ENCODE measurements at places on chromosomes 1 and 21. TPM values are rescaled to one million over a fixed set of nuclear protein-coding genes. Genes with fewer than 3 reads are reported as not detected.

GRCh38 chr1:59759156-59759925 is 55.4 kb upstream of the HOOK1 start:
- DNase-seq, result peak; percentile 83
- H3K27ac ChIP-seq, result no peak overlapping the region
- peaks cover 8% of the 10 kb centered on the region for H3K4me1 ChIP-seq
- no peaks in the 10 kb centered on the region for H3K27me3 ChIP-seq
- H3K4me3 ChIP-seq, result peak overlapping the region; percentile 16
- no peaks in the 10 kb centered on the region for H3K36me3 ChIP-seq

GRCh38 chr1:230172016-230172537 is 105.0 kb downstream of the GALNT2 start:
- H3K4me1 ChIP-seq, result peaks cover 52% of the 10 kb centered on the region
- H3K27me3 ChIP-seq, result no peaks in the 10 kb centered on the region
- H3K36me3 ChIP-seq, result no peaks in the 10 kb centered on the region

DNA sequence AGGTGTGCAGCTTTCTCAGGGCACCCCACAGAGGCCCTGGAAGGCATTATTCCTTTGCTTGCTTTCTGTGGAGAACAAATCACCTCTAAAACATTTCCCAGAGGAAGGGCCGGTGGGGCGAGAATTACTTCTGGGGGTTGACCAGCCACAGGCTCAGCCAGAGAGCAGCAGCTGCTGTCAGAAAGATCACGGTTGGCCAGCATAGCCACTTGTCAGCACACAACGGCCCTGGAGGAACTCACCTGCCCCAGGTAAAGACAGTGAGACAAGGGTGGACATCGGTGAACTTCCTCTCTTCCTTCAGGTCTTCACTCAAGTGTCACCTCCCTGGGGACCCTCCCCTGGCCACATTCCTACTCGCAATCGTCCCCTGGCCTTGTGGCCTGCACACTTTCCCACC is 69.5 kb upstream of the CLDN14 start:
- DNase-seq, result no peak
- no peaks in the 10 kb centered on the region for H3K36me3 ChIP-seq
- no peak overlapping the region for H3K27ac ChIP-seq
- no peak overlapping the region for H3K4me3 ChIP-seq
- peaks cover 28% of the 10 kb centered on the region for H3K27me3 ChIP-seq

GRCh38 chr1:218525451-218526197 is 180.5 kb downstream of the TGFB2 start:
- H3K4me1 ChIP-seq, result peaks cover 42% of the 10 kb centered on the region
- no peaks in the 10 kb centered on the region for H3K36me3 ChIP-seq
- DNase-seq, result no peak
- peak overlapping the region; percentile 19 for H3K27ac ChIP-seq
- no peaks in the 10 kb centered on the region for H3K27me3 ChIP-seq

GRCh38 chr1:59640851-59641250 is 173.9 kb upstream of the HOOK1 start:
- no peaks in the 10 kb centered on the region for H3K36me3 ChIP-seq
- H3K4me3 ChIP-seq, result no peak overlapping the region
- H3K27ac ChIP-seq, result no peak overlapping the region
- DNase-seq, result no peak

- H3K4me1 ChIP-seq, result no peaks in the 10 kb centered on the region
- H3K36me3 ChIP-seq, result no peaks in the 10 kb centered on the region
- H3K4me3 ChIP-seq, result no peak overlapping the region
- H3K27me3 ChIP-seq, result no peaks in the 10 kb centered on the region
Observed at GRCh38 chr1:67956116-67956515, 94.3 kb downstream of the DIRAS3 start.

- H3K4me1 ChIP-seq, result no peaks in the 10 kb centered on the region
- no peak overlapping the region for H3K4me3 ChIP-seq
- H3K36me3 ChIP-seq, result no peaks in the 10 kb centered on the region
- no peak for DNase-seq
Observed at GRCh38 chr1:76267631-76268030, 193.1 kb downstream of the ST6GALNAC3 start.

- no peak for DNase-seq
- no peaks in the 10 kb centered on the region for H3K27me3 ChIP-seq
- H3K36me3 ChIP-seq, result no peaks in the 10 kb centered on the region
- H3K27ac ChIP-seq, result no peak overlapping the region
- no peaks in the 10 kb centered on the region for H3K4me1 ChIP-seq
- no peak overlapping the region for H3K4me3 ChIP-seq
Observed at GRCh38 chr1:28163496-28164161, 12.9 kb downstream of the PTAFR start.

GRCh38 chr1:10738061-10739058 is 58.1 kb downstream of the CASZ1 start:
- H3K36me3 ChIP-seq, result no peaks in the 10 kb centered on the region
- DNase-seq, result no peak
- no peaks in the 10 kb centered on the region for H3K4me1 ChIP-seq

- no peaks in the 10 kb centered on the region for H3K36me3 ChIP-seq
- DNase-seq, result no peak
- H3K4me3 ChIP-seq, result no peak overlapping the region
- H3K27me3 ChIP-seq, result peaks cover 11% of the 10 kb centered on the region
- no peak overlapping the region for H3K27ac ChIP-seq
- no peaks in the 10 kb centered on the region for H3K4me1 ChIP-seq
Observed at GRCh38 chr1:62904856-62905225, 120.9 kb downstream of the ATG4C start.

DNA sequence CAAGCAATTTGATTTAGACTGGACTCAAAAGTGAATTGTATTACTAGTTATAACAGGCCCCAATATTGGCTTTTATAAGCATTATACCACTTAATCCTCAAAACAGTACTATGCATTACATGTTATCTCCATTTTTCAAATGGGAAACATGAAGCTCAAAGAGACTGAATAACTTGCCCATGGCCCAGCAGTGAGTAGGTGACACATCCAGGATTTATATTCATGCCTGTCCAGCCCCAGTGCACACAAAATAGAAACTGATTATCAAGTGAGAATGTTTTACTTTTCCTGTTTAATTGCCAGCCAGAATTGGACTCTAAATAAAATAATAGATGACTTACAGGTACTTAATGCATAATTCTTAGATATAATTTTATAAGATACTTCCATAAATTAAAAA is 82.9 kb downstream of the NIBAN1 start:
- H3K4me3 ChIP-seq, result no peak overlapping the region
- H3K4me1 ChIP-seq, result peaks cover 19% of the 10 kb centered on the region
- no peaks in the 10 kb centered on the region for H3K36me3 ChIP-seq
- DNase-seq, result no peak
- no peaks in the 10 kb centered on the region for H3K27me3 ChIP-seq
- H3K27ac ChIP-seq, result no peak overlapping the region

GRCh38 chr1:117696561-117696960 is 90.7 kb downstream of the TENT5C start:
- H3K27me3 ChIP-seq, result peaks cover 58% of the 10 kb centered on the region
- H3K27ac ChIP-seq, result no peak overlapping the region

DNA sequence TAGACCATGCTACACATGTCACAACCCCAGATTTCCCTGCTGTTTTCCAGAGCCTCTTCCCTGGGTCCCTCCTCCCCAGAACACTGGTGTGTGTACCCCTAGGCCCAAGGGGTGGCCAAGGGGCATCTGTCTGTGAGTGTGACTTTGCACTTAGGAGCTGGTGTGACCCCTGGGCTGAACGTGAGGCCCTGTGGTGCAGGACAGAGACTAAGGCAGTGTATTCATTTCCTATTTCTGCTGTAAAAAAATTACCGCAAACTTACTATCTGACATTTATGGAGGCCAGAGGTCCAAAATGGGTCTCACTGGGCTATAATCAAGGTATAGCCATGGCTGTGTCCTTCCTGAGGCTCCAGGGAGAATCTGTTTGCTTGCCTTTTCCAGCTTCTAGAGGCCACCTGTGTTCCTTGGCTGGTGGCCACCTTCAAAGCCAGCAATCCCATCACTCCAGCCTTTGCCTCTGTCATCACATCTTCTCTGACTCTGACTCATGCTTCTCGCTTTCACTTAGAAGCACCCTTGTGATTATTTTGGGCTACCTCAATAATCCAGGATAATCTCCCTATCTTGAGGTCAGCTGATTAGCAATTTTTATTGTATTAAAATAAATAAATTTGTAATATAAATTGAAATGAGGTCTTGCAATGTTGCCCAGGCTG is 24.0 kb upstream of the ELOA start:
- H3K27ac ChIP-seq, result no peak overlapping the region
- H3K4me3 ChIP-seq, result no peak overlapping the region
- H3K27me3 ChIP-seq, result no peaks in the 10 kb centered on the region

GRCh38 chr1:110687250-110687649 is 12.5 kb upstream of the KCNA3 start:
- H3K27ac ChIP-seq, result no peak overlapping the region
- no peak overlapping the region for H3K4me3 ChIP-seq
- no peak for DNase-seq
- H3K36me3 ChIP-seq, result no peaks in the 10 kb centered on the region
- no peaks in the 10 kb centered on the region for H3K4me1 ChIP-seq

DNA sequence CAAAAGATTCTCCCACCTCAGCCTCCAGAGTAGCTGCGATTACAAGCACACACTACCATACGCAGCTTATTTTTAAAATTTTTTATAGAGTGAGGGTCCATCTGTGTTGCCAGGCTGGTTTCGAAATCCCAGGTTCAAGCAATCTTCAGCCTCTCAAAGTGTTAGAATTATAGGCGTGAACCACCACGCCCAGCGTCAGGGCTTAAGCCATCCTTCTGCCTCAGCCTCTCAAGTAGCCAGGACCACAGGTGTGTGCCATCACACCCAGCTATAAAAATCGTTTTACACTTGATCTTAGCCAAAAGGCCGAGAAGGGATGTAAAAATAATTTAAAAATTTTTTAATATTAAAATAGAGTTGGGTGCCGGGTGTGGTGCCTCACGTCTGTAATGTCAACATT is 4.3 kb upstream of the SLC25A33 start:
- H3K27ac ChIP-seq, result no peak overlapping the region
- DNase-seq, result no peak
- H3K27me3 ChIP-seq, result no peaks in the 10 kb centered on the region
- H3K4me1 ChIP-seq, result peaks cover 14% of the 10 kb centered on the region
- H3K36me3 ChIP-seq, result peaks cover 9% of the 10 kb centered on the region

- DNase-seq, result peak; percentile 35
- no peak overlapping the region for H3K27ac ChIP-seq
- H3K4me1 ChIP-seq, result peaks cover 37% of the 10 kb centered on the region
- H3K4me3 ChIP-seq, result no peak overlapping the region
- peaks cover 37% of the 10 kb centered on the region for H3K27me3 ChIP-seq
- peaks cover 5% of the 10 kb centered on the region for H3K36me3 ChIP-seq
Observed at GRCh38 chr1:31705080-31705866, 1.5 kb upstream of the COL16A1 start.

DNA sequence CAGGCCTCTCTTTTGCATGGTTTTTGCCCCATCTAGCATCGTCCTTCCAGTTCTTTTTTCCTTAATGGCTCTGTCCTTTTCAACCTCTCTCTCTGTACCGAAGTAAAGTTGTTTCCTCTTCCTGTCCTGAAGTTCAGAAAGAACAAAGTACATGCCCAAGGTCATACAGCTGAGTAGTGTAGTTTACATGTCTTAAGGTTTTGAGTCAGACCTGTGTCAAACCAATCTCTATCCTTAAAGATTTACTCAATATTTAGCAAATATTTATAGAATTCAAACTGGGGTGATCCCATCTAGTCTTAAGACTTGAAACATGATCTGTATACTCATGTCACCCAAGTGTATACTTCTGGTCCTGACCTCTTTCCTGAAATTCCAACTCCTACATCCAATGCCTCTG is 118.7 kb upstream of the SGIP1 start:
- H3K27ac ChIP-seq, result no peak overlapping the region
- H3K4me1 ChIP-seq, result peaks cover 10% of the 10 kb centered on the region
- H3K36me3 ChIP-seq, result no peaks in the 10 kb centered on the region
- no peak overlapping the region for H3K4me3 ChIP-seq
- no peak for DNase-seq

- H3K27me3 ChIP-seq, result no peaks in the 10 kb centered on the region
- no peak overlapping the region for H3K27ac ChIP-seq
- H3K4me3 ChIP-seq, result no peak overlapping the region
Observed at GRCh38 chr1:17033481-17033880, 20.4 kb downstream of the SDHB start.

DNA sequence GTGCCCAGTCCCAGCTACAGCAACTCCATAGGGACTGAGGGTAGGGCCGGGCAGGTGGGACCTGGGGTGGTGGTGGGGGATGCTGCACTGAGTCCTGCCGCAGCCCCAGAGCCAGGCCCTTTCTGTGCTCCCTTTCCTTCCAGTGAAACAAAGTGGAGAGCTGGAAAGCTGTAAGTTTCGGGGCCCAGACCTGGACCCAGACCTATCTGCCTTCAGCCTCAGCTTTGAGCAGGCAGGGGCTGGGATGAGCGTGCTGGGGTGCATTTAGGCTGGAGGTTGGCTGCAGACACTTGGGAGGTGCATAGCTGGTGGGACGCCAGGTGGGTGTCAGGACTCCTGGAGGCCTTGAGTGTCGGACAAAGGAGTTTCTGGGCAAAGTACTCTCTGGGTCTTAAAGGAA is 92.7 kb upstream of the C1orf174 start:
- no peaks in the 10 kb centered on the region for H3K36me3 ChIP-seq
- H3K27ac ChIP-seq, result no peak overlapping the region
- no peak for DNase-seq
- H3K4me1 ChIP-seq, result no peaks in the 10 kb centered on the region

DNA sequence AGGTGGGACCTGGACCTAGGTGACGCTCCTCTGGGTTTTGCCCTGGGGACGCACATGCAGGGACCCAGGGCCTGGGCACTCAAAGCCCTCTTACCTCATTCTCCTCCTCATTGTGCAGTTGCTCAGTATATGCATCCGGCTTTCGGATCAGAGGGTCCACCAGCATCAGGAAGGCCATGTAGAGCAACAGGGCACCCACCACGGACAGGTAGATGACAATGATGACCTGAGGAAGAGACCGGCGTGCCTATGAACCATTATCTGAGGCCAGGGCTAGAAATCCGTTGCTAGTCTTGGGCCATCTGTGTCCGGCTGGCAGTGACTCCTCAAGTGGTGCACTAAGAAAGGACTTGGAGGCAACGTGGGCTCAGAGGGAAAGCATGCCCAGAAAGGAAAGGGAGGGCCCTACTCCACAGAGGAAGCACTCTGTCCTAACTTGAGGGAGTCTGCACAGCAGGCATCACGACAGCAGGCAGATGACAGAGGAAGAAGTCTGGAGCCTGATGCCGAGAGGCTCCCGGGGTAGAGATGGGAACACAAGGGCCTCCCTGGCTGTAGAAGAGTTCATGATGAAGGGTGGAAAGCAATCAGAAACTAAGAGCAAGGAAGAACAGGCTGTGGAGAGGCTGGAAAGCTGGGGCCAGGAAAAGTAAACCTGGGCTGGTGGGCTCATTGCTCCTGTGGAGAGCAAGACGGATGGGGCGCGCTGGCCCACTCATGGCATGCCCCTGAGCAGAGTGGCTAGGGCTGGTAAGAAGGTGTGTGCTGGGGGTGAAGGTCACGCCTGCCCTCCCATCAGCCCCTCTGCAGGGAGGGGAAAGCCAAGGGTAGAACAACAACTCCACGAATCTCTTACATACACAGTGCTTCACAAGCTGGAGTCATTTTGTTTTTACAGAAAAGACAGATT is 10.3 kb downstream of the TMEM9 start:
- H3K27me3 ChIP-seq, result no peaks in the 10 kb centered on the region
- H3K36me3 ChIP-seq, result peaks cover 35% of the 10 kb centered on the region
- H3K4me3 ChIP-seq, result no peak overlapping the region
- no peaks in the 10 kb centered on the region for H3K4me1 ChIP-seq

- H3K27me3 ChIP-seq, result no peaks in the 10 kb centered on the region
- no peaks in the 10 kb centered on the region for H3K4me1 ChIP-seq
- peaks cover 19% of the 10 kb centered on the region for H3K36me3 ChIP-seq
- no peak overlapping the region for H3K4me3 ChIP-seq
Observed at GRCh38 chr1:53291574-53291973, 36.3 kb downstream of the LRP8 start.

The NFASC gene
- not detected for total RNA-seq

The ITGB3BP gene
- total RNA-seq, result 52.1 TPM

The PCP4 gene
- total RNA-seq, result not detected

The GJA4 gene
- not detected for total RNA-seq

The SOAT1 gene
- 190 TPM for total RNA-seq

The PM20D1 gene
- total RNA-seq, result 0.26 TPM

Data from Calu3 (cell line).